GM10248 (cell line): ENCODE measurements at places on chromosomes 2 and 18.
A peak's percentile ranks its signal among the peaks of the same experiment; 100 is the strongest.

DNA sequence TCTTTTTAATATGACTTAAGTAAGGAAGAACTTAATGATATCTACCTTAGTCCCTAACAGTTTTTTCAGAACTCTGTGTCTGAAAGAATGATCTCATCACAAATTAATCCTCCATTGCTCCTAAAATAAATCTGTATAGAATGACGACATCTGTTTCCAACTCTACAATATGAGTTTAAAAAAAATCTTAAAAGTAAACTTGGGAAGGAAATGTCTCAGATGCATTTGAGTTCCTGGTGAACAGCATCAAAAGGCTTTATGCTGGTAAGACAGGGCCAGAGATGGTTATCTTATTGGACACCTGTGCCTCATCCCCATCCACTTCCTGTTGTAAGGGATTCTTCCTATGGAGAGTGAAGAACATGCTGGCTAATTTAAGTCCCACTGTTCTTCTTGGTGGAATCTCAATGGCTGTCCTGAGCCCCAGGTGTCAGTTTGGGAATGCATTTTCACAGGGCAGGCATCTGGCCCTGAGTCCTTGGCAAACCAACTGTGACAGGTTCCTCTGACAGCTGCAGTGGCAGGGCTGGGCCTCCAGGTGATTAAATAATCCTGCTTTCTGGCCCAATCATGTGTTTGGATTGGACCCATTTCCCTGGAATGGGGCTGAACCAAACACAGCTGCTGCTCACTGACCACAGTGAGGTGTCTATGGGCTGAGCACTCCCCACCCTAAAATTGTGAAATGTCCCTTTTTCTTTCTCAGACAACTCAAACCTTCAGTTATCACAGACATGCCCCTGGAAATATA, 12.9 kb upstream of the NCKAP5 start:
- no peak for DNase-seq

GRCh38 chr2:217090024-217090473, 230.2 kb upstream of the TNP1 start:
- DNase-seq = peak; percentile 54

GRCh38 chr2:18861951-18862350, 272.6 kb upstream of the NT5C1B start:
- DNase-seq = no peak

- no peak for DNase-seq
Observed at GRCh38 chr2:17979707-17980106, 101.2 kb downstream of the KCNS3 start.

DNA sequence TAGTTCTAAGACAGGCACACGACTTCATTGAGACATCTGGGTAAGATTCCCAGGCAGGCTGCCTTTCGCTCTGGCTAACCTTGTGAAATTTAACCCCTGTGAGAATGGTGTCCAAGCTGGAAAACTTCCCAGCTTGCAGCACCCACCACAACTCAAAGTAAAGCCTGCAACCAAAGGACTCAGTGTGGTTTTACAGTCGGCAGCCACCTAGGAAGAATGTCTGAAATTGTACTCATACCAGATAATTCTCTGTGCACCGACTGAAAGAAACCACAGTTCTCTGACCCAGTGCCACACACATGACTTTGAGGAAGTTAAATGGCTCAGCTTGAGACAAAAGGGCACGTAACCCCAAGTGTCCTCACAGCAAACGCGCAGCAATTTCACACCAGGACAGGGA, 125.7 kb downstream of the RBMS1 start:
- no peak for DNase-seq

DNA sequence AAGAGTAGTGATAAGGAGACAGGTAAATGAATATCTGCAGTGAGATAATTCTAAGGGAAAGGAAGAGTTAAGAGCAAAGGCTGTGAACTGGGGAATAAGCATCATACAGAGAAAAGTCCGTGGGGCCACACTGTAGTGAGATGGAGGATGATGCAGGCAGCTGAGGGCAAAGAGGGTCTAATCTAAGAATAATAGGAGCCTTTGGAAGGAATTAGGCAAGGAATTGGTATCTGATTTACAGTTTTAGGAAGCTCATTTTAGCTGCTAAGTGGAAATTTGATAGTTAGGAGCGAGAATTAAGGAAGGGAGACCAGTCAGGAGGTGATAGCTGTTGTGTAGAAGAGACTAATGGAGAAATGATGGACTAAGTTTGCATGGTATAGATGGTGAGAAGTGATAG, 43.5 kb downstream of the KIF5C start:
- DNase-seq = no peak

DNA sequence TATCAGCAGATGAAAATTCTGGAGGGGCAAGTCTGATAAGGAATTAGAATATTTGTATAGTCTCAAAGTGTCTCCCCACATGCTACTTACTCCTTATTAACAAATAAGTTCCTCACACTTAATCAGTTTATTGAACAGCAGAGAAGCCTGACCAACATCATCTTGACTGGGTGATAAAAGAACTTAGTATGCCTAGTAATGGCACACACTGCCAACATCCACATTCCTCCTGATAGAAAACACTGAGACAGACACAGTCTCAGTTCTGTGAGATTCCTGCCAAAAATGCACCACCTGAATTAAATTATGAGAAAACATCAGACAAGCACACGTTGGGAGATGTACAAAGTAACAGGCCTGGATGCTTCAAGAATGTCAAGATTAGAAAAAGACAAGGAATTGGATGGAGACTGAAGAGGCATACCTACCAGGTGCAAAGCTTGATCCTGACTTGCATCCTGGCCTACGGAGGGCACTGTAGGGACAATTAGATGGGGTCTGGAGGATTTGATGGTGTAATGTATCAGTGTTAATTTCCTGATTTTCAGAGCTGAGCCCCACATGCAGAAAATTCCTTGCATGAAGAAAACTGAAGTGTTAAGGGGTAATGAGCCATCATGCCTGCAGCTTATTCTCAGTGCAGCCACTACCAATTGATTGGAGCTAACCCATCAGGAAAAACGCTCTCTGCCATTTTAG, 200.4 kb upstream of the SH3BP4 start:
- no peak for DNase-seq

GRCh38 chr2:38568724-38569436, 33.8 kb downstream of the HNRNPLL start:
- no peak for DNase-seq

GRCh38 chr2:57890464-57890863, 156.1 kb upstream of the VRK2 start:
- DNase-seq = peak; percentile 11

DNA sequence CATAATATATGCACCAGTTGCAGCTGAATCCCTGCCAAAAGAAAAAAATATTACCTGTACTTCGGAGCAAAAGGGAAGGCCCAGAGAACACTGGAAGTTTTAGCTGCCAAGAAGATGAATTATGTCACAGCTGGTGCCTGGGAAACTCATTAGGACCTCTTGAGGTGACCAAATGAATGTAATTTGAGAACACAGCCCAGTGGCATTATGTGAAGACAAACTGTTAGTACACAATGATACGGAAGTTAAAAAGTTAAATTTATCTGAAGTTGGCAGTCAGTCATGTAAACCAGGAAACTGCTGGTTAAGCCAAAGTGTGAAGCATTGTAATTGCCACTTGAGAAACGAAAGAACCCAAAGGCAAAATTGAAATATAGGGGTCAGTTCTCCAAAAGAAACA, 80.7 kb downstream of the EML4 start:
- no peak for DNase-seq

- DNase-seq = no peak
Observed at GRCh38 chr2:1484131-1484884, 71.0 kb downstream of the TPO start.

GRCh38 chr2:62306751-62307468, 111.0 kb downstream of the B3GNT2 start:
- no peak for DNase-seq

DNA sequence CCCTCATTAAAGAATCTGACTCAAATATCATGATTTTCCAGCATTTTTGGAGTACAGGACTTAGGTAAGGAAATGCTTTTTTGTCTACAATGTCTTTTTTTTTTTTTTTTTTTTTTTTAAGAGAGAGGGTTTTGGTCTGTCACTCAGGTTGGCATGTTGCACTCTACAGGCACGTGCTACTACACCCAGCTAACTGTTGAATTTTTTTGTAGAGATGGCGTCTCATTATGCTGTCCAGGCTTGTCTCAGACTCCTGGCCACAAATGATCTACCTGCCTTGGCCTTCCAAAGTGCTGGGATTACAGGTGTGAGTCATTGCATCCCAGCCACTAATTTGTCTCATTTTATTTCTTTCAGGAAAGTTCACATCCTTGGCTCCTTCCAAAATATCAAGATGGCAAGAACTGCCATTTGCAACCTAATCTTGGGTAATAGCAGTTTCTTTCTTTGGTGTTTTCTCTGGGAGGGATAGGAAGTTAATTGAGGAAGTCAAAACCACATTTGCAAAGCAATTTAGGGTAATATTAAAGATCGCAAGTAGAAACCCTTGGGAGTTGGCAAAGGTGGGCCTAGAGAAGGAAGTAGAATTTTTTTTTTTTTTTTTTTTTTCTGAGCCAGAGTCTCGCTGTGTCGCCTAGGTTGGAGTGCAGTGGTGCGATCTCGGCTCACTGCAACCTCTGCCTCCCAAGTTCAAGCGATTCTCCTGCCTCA, 15.5 kb downstream of the PNO1 start:
- DNase-seq = no peak

GRCh38 chr2:109171444-109172334, 42.7 kb downstream of the SH3RF3 start:
- DNase-seq = no peak

DNA sequence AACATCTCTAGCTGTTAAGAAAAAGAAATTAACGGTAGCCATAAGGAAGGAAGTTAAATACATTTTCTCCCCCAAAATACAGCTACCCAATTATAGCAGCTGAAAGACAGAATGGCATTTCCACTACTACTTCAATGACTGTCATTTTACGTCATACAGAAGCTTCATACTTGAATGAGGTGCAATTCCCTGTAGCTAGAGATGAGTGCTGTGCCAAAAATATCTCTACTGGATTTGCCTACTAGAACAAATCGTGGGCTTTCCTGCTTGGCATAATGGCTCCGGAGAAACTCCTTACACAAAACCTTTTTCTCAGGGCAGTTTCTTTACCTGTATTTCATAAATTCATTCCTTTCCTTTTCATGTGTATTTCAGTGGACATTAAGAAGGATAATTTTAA, 36.3 kb upstream of the NRXN1 start:
- DNase-seq = no peak

DNA sequence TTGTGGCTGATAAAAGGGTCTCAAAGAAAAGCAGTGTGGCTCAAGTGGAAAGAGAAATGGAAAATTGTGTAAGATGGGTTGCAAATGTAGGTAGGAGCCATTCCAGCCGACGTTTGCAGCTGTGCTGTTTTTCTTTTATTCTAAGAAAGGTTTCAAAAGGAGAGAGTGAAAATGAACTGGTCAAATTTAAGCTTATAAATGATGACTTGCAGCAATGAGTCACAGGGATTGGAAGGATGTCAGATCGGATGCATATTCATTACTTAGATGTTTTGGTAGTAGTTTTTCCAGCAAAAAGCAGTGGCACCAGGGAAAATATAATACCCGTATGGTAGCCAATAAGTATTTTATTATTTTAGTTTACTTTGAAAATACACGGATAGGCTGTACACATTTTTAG, 79.1 kb downstream of the LRRTM4 start:
- DNase-seq = no peak

DNA sequence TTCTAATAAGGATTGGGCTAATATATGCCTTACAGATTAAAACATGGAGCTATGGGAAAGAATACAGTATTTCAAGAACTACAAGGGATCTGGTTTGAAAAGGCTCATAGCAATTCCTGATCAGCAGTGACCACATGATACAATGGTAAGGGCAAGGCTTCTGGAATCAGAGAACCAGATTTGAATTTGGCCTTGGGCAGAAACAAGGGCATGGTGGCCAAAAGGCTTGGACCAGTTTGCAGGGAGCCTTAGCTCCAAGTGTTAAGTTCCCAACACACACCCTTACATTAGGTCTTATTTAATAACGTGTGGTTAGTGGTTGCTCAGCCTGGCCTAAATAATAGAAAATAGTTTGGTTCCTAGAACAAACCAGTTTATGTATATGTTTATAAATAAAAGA, 87.7 kb downstream of the ZAP70 start:
- no peak for DNase-seq

DNA sequence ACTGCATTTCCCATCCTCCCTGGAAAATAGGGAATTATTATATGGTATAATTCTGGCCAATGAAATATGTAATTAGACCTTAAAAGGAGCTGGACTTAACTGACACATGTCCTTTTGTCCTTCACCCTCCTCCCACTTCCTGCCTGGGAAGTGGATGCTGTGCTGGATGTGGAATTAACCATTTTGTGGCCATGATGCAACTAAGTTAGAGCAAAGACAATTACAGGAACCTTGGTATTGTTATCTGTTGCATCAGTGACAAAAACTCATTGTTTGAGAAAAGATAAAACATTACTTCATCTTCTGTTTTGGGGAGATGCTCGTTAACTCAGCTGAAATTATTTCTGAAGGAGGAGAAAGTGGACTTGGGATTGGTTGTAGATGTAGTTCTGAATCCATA, 227.7 kb upstream of the BOD1L2 start:
- DNase-seq = no peak

DNA sequence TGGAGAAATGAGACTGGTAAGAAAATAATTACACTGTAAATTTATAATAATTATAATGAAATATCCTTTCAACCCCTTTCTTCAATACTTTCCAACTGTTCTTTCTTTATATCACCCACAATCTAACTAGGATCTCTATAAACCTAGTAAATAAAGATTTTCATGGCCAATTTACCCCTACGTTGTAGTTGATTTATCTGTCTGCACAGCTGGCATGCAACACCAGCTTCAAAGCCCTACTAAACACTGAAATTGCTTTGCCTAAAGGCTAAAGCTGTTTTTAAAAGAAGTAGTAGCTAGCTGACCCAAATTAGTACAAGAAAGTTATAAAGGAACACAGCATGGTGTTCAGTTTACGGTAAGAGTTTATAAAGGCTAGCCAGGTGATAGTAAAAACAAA, 140.1 kb downstream of the NOL4 start:
- no peak for DNase-seq

- DNase-seq = no peak
Observed at GRCh38 chr2:9262671-9263171, 56.1 kb downstream of the ASAP2 start.

DNA sequence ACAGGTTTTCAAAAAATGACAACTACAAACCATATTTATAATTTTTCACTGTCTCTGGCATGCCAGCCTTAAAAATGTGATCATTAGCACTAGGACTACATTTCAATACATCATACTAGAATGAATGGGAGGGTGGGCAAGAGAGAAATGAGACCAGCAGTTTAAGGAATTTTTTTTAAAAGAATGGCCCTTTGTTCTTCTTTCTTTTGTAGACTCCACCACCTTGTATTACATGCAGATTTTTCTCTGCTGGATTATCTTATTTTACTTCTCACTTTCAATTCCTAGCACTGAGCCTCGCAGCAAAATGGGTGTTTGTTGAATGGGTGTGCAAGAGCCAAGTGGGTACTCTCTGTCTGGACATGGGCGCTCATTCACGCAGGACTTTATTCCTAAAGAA, 39.9 kb downstream of the FRZB start:
- DNase-seq = no peak

DNA sequence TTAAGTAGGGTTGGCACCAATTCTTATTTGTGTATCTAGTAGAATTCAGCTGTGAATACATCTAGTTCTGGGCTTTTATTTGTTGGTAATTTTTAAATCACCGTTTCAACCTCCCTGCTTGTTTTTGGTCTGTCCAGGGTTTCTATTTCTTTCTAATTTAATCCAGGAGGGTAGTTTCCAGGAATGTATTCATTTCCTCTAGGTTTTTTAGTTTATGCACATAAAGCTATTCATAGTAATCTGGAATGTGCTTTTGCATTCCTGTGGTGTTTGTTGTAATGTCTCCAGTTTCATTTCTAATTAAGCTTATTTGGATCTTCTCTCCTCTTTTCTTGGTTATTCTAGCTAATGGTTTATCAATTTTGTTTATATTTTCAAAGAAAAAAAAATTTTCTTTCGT, 1361.8 kb upstream of the DDX18 start:
- DNase-seq = no peak
